ENCODE measurements at places on chromosomes 1 and 21.

DNA sequence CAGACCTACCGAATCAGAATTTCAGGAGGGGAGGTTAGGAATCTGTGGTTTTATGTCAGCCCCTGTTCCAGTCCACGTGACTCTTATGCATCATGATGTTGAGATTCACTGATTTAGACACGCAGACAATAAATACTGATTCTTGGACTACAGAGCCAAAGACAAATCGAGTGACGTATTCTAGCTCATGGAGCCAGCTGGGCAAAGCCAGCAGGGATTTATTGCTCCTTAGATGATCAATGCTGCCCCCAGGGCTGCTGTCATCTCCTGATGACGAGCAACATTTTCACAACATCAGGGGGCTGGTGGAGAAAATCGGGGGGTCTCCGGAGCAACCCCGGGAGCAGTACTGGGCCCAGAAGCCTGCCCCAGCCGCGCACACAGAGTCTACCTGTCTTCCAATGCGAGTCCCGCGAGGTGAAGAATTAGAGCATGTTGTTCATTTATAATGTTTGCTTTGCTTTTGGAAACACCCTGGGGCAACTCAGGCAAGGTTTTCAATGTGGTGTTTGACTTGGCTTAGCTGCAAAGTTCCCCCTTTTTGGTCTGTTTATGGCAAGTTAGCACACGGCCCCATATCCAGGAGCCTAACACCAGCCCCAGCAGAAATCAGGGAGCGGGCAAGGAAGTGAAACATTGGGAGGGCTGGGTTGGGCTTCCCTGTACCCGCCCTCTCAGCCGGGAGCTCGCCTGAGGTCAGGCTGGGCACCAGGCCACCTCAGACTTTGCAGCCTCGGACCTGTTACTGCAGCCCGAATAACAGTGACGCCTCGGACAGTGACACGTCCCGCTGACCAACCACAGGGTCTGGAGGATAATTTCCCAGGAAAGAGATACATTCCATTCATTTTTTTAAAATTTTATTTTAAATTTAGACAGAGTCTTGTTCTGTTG is 19.9 kb upstream of the CLDN14 start:
- no peak for DNase-seq

GRCh38 chr1:152878042-152878441 is at the start of gene SMCP:
TSS of gene SMCP (plus strand) at chr1:152878322. CDS start at chr1:152884423, 6,101 bp downstream.
- DNase-seq, result no peak

DNA sequence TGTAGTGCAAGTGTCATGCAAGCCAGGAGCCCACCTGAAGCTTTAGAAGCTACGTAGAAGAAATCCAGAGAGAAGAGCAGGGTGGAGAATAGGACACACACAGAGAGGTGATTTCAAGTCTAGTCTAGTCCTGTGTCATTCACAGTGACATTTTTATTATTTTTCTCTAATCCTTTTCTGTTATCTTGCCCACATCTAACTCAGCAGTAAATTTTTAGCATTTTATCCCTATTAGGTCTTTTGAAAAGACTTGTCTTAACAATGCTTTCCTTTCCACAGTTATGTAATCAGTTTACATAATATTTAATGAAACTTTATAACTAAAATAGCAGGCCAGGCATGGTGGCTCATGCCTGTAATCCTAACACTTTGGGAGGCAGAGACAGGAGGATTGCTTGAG is 198.6 kb downstream of the ADGRL2 start:
- no peak for DNase-seq

- no peak for DNase-seq
Observed at GRCh38 chr1:29335573-29335972, 99.3 kb downstream of the PTPRU start.

GRCh38 chr1:3912809-3913685 is 13.0 kb upstream of the C1orf174 start:
- no peak for DNase-seq

- no peak for DNase-seq
Observed at GRCh38 chr1:163357378-163357777, 35.6 kb downstream of the NUF2 start.

GRCh38 chr21:25999921-26000582 is 170.5 kb downstream of the APP start:
- no peak for DNase-seq

- DNase-seq, result no peak
Observed at GRCh38 chr1:208921259-208921658, 662.3 kb upstream of the CAMK1G start.

GRCh38 chr1:167492481-167492910 is 25.8 kb downstream of the CD247 start:
- no peak for DNase-seq

- no peak for DNase-seq
Observed at GRCh38 chr21:32448803-32449594, 36.5 kb downstream of the EVA1C start.

GRCh38 chr1:78355656-78356055 is 135.1 kb upstream of the PTGFR start:
- DNase-seq, result no peak

GRCh38 chr21:27346041-27346448 is 379.2 kb upstream of the ADAMTS5 start:
- DNase-seq, result peak; percentile 9

- DNase-seq, result no peak
Observed at GRCh38 chr1:69752831-69753230, 185.1 kb downstream of the LRRC7 start.

Measured in H54 (cell line).